Naive B cell (primary cell): ENCODE measurements at places on chromosomes 1 and 21.

- DNase-seq = no peak
Observed at GRCh38 chr1:220682901-220683576, 7.1 kb upstream of the C1orf115 start.

DNA sequence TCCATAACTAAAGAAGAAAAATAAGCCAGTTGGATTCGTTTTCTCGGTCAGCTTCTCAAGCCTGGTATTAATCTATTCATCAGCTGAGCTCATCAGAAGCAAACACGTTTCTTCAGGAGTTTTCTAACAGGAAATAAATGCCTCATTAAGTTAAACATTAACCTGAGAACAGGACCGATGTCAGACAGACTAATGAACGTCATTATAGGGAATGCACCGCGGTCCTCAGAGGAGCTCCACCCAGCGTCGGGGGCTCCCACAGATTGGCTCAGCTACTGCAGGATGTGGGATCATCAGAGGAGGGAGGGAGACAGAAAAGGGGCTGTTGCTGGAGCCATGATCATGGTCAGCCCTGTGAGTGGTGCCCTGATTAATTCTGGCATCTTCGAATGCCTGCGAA lies 615.4 kb downstream of the PTPRU start:
- no peak for DNase-seq

GRCh38 chr21:45227735-45228134 lies 60.0 kb downstream of the POFUT2 start:
- DNase-seq = no peak

- no peak for DNase-seq
Observed at GRCh38 chr1:164006621-164007020, 552.4 kb upstream of the PBX1 start.

GRCh38 chr1:33329600-33330305 lies 8.9 kb upstream of the A3GALT2 start:
- no peak for DNase-seq
